ENCODE measurements at places on chromosomes 6 and 20. TPM values are rescaled to one million over a fixed set of nuclear protein-coding genes. Genes with fewer than 3 reads are reported as not detected.
A peak's percentile ranks its signal among the peaks of the same experiment; 100 is the strongest.

KIF25 gene
- total RNA-seq: not detected

- no peaks in the 10 kb centered on the region for H3K27me3 ChIP-seq
- no peak overlapping the region for H3K27ac ChIP-seq
- peak; percentile 28 for DNase-seq
- H3K36me3 ChIP-seq: no peaks in the 10 kb centered on the region
- H3K4me3 ChIP-seq: no peak overlapping the region
Measured at GRCh38 chr20:36105711-36106226, 48.8 kb upstream of the EPB41L1 start.

IPCEF1 gene
- 0.90 TPM for total RNA-seq

ZFAND3 gene
- total RNA-seq: 66.5 TPM

- H3K27me3 ChIP-seq: no peaks in the 10 kb centered on the region
- no peak overlapping the region for H3K4me3 ChIP-seq
- H3K4me1 ChIP-seq: no peaks in the 10 kb centered on the region
- no peak for DNase-seq
- H3K27ac ChIP-seq: no peak overlapping the region
- no peaks in the 10 kb centered on the region for H3K36me3 ChIP-seq
Measured at GRCh38 chr6:33171016-33171879, 21.0 kb downstream of the COL11A2 start.
